ENCODE measurements at places on chromosomes 12 and 14. TPM values are rescaled to one million over a fixed set of nuclear protein-coding genes. Genes with fewer than 3 reads are reported as not detected.

- no peak for DNase-seq
These were observed 76.9 kb upstream of the PSMA6 start for GRCh38 chr14:35215110-35215813.

GRCh38 chr14:72541546-72541945 lies 352.4 kb downstream of the DPF3 start:
- DNase-seq, result no peak

GRCh38 chr12:125406131-125406530 lies 340.9 kb downstream of the AACS start:
- DNase-seq, result no peak

DNA sequence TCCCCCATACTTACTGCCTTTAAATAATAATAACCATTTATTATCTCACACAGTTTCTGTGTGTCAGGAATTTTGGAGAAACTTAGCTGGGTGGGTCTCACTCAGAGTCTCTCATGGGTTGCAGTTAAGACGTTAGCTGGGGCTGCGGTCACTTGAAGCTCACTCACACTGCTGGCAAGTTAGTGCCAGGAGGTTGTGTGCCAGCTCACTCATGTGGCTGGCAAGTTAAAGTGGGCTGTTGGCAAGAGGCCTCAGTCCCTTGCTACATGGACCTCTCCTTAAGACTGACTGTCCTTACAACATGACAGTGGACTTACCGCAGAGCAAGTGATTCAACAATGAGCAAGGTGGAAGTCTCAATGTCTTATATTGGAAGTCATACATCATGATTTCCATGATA lies 61.3 kb upstream of the AVPR1A start:
- no peak for DNase-seq

GRCh38 chr12:13243516-13244070 lies 47.1 kb downstream of the EMP1 start:
- DNase-seq, result no peak

DNA sequence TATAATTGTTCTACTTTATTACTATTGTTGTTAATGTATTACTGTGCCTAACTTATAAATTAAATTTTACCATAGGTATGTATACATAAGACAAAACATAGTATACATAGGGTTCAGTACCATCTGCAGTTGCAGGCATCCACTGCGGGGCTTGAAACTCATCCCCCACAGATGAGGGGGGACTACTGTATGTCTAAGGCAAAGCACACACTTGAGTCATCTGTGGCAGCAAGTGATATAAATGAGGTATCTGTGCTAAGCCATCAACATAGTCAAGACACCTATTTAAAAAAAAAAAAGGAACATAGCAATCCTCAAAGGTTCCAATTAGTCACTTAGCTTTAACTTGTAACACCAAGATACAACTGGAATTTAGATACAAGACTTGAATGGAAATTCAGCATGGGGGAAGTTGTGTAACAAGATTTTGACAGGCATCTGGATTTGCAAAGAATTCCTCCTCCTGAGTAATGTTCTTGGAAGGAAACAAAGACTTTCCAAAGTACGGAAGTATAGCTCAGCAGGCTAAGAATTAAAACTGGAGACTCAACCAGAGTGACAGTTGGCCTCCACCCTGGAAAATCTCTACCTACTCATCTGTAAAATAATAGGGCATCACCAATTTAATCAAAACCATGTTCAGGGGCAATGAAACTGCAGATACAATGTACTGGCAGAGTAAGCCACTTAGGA lies 14.9 kb downstream of the DCAF5 start:
- no peak for DNase-seq

DNA sequence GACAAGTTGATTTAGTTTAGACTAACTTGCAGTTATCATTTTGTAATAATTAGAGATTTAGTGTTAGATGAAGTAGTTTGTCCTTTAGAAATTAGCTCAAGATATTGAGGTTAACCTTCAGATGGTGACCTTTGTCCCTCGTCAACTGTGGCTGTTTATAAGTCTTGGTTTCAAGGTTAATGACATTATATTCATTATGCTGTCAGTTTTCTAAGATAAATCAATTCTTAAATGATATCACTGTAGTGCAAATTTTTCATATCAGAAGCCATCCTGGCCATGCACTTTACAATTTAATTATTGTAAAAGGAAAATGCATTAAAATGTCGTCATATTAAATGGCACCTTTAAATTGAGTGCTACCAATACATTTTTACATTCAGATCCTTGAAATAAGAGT lies 19.6 kb upstream of the PPFIA2 start:
- DNase-seq, result no peak

- no peak for DNase-seq
These were observed 5.7 kb downstream of the PAWR start for GRCh38 chr12:79685068-79685467.

- DNase-seq, result no peak
These were observed 95.9 kb downstream of the SINHCAF start for GRCh38 chr12:31230004-31230403.

The TAS2R9 gene
- not detected for total RNA-seq

The PZP gene
- 0.62 TPM for total RNA-seq

The FBLN5 gene
- total RNA-seq, result 125 TPM

The CIDEB gene
- 9.1 TPM for total RNA-seq
